ENCODE measurements at places on chromosomes 4 and X. TPM values are rescaled to one million over a fixed set of nuclear protein-coding genes. Genes with fewer than 3 reads are reported as not detected.

DNA sequence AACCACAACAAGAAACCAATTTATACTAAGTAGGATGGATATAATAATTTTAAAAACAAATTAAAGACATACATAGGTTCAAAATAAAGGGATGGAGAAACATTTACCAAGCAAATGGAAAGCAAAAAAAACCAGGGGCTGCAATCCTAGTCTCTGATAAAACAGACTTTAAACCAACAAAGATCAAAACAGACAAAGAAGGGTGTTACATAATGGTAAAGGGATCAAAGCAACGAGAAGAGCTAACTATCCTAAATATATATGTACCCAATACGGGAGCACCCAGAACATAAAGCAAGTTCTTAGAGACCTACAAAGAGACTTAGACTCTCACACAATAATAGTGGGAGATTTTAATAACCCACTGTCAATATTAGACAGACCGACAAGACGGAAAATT is 66.6 kb downstream of the ATRX start:
- H3K36me3 ChIP-seq, result peaks cover 32% of the 10 kb centered on the region
- DNase-seq, result no peak
- H3K27ac ChIP-seq, result no peak overlapping the region
- no peak overlapping the region for H3K4me3 ChIP-seq
- peaks cover 14% of the 10 kb centered on the region for H3K4me1 ChIP-seq
- H3K27me3 ChIP-seq, result no peaks in the 10 kb centered on the region

- H3K4me3 ChIP-seq, result no peak overlapping the region
- DNase-seq, result no peak
- H3K27ac ChIP-seq, result no peak overlapping the region
- H3K27me3 ChIP-seq, result no peaks in the 10 kb centered on the region
Observed at GRCh38 chrX:38968344-38969216, 167.3 kb downstream of the MID1IP1 start.

- no peaks in the 10 kb centered on the region for H3K36me3 ChIP-seq
- H3K4me1 ChIP-seq, result peaks cover 28% of the 10 kb centered on the region
- peak overlapping the region; percentile 15 for H3K4me3 ChIP-seq
- H3K27ac ChIP-seq, result peak overlapping the region; percentile 78
- peak; percentile 67 for DNase-seq
Observed at GRCh38 chr4:100106982-100107381, 83.3 kb downstream of the DDIT4L start.

GRCh38 chr4:77599378-77599777 is 6.2 kb upstream of the CXCL13 start:
- H3K27ac ChIP-seq, result no peak overlapping the region
- no peak for DNase-seq
- peaks cover 24% of the 10 kb centered on the region for H3K4me1 ChIP-seq
- H3K36me3 ChIP-seq, result no peaks in the 10 kb centered on the region

GRCh38 chr4:122479935-122480416 is 23.5 kb upstream of the IL2 start:
- DNase-seq, result no peak
- H3K27ac ChIP-seq, result no peak overlapping the region
- H3K4me3 ChIP-seq, result no peak overlapping the region
- no peaks in the 10 kb centered on the region for H3K36me3 ChIP-seq
- H3K27me3 ChIP-seq, result no peaks in the 10 kb centered on the region
- no peaks in the 10 kb centered on the region for H3K4me1 ChIP-seq

- no peaks in the 10 kb centered on the region for H3K27me3 ChIP-seq
- no peak overlapping the region for H3K27ac ChIP-seq
- no peaks in the 10 kb centered on the region for H3K4me1 ChIP-seq
- no peak for DNase-seq
- no peak overlapping the region for H3K4me3 ChIP-seq
Observed at GRCh38 chrX:105307762-105308161, 87.3 kb upstream of the TEX13A start.

GRCh38 chr4:112855058-112855457 is 194.4 kb upstream of the ANK2 start:
- H3K27ac ChIP-seq, result no peak overlapping the region
- H3K27me3 ChIP-seq, result peaks cover 6% of the 10 kb centered on the region
- no peak overlapping the region for H3K4me3 ChIP-seq
- H3K36me3 ChIP-seq, result no peaks in the 10 kb centered on the region
- no peaks in the 10 kb centered on the region for H3K4me1 ChIP-seq

GRCh38 chr4:140844061-140844460 is 87.9 kb upstream of the TBC1D9 start:
- H3K4me1 ChIP-seq, result no peaks in the 10 kb centered on the region
- H3K36me3 ChIP-seq, result no peaks in the 10 kb centered on the region
- peaks cover 35% of the 10 kb centered on the region for H3K27me3 ChIP-seq
- no peak for DNase-seq
- H3K4me3 ChIP-seq, result no peak overlapping the region

DNA sequence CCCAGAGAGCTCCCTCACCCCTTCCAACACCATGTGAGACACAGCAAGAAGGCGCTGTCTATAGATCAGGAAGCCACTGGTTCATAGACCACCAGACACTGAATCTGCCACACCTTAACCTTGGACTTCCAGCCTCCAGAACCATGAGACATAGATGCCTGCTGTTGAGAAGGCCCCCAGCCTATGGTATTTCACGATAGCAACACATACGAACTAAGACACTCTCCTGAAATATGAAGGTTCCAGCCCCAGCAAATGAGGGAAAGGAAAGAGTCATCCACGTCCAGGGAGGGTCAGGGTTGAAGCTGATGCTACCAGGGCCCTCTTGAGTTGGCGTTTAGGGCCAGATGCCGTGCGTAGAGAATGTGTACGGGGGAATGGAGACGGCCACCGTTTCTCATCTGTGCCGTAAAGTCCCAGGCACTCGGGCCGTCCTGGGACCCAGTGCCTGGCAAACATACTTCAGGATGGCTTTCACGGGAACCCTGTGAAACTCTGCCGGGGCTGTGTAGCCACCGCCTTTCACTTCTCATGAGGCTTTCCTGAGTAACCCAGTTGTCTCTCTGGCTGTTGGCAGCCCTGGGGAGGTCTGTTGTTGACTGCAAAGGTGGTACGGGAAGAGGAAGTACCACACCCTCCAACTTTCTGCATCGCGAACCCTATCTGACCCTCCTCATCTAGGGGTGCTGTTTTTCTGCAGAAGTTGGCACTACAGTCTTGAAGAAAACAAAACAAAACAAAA is 17.7 kb upstream of the P2RY8 start:
- peaks cover 31% of the 10 kb centered on the region for H3K36me3 ChIP-seq
- peak overlapping the region; percentile 94 for H3K27ac ChIP-seq
- DNase-seq, result peak; percentile 87

GRCh38 chr4:185357211-185357610 is 38.5 kb downstream of the LRP2BP start:
- H3K4me1 ChIP-seq, result no peaks in the 10 kb centered on the region
- H3K27me3 ChIP-seq, result no peaks in the 10 kb centered on the region
- no peak overlapping the region for H3K4me3 ChIP-seq
- no peak overlapping the region for H3K27ac ChIP-seq

GRCh38 chr4:164734484-164734883 is 19.4 kb upstream of the SMIM31 start:
- no peak for DNase-seq
- H3K27me3 ChIP-seq, result peaks cover 8% of the 10 kb centered on the region
- no peak overlapping the region for H3K4me3 ChIP-seq
- H3K4me1 ChIP-seq, result peaks cover 2% of the 10 kb centered on the region
- H3K27ac ChIP-seq, result no peak overlapping the region

DNA sequence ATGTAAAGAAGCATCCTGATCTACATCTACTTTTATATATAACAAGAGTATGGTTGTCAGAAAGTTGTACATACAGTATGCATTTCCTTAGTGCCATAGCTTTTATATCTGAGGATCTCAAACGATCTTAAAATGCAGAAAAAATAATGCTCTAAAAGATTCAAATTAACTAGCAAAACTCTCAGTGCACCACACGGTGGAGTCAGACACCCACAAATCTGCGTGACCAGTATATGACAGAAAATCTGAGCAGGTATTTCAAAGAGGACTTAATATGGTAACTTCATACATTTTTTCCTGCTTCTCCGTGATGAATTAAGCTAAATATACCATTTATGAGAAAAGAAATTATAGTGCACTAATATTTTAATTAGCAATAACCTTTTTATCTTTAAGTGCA is 803.0 kb downstream of the DMD start:
- no peak overlapping the region for H3K27ac ChIP-seq
- no peaks in the 10 kb centered on the region for H3K4me1 ChIP-seq
- peak; percentile 5 for DNase-seq
- H3K4me3 ChIP-seq, result no peak overlapping the region
- H3K36me3 ChIP-seq, result no peaks in the 10 kb centered on the region
- no peaks in the 10 kb centered on the region for H3K27me3 ChIP-seq

- H3K4me3 ChIP-seq, result no peak overlapping the region
- H3K36me3 ChIP-seq, result no peaks in the 10 kb centered on the region
- peaks cover 2% of the 10 kb centered on the region for H3K27me3 ChIP-seq
- no peak overlapping the region for H3K27ac ChIP-seq
- no peaks in the 10 kb centered on the region for H3K4me1 ChIP-seq
Observed at GRCh38 chr4:16969696-16970135, 71.3 kb upstream of the LDB2 start.

DNA sequence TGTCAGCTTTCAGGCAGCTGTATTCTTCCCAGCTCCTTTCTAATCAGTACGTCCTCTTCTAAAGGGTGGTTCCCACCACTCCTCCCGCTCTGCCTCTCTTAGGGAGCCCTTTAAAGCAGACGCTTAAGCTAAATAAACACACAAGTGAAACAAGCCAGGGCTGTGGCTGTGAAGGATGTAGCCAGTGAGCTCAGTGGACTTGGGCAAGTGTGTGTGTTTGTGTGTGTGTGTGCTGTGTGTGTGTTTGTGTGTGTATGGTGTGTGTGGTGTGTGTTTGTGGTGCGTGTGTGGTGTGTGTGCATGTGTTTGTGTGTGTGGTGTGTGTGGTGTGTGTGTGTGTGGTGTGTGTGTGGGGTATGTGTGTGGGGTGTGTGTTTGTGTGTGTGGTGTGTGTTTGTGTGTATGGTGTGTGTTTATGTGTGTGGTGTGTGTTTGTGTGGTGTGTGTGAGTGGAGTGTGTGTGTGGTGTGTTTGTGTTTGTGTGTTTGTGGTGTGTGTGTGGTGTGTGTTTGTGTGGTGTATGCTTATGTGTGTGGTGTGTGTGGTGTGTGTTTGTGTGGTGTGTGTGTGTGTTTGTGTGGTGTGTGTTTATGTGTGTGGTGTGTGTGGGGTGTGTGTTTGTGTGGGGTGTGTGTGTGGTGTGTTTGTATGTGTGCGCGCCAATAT is 283.3 kb downstream of the PTTG2 start:
- H3K4me3 ChIP-seq, result no peak overlapping the region
- H3K27ac ChIP-seq, result peak overlapping the region; percentile 85
- H3K4me1 ChIP-seq, result peaks cover 18% of the 10 kb centered on the region
- no peaks in the 10 kb centered on the region for H3K36me3 ChIP-seq

GRCh38 chr4:105594099-105595010 is 41.9 kb downstream of the ARHGEF38 start:
- DNase-seq, result no peak
- H3K36me3 ChIP-seq, result no peaks in the 10 kb centered on the region

- H3K4me1 ChIP-seq, result peaks cover 39% of the 10 kb centered on the region
- peak; percentile 69 for DNase-seq
- peak overlapping the region; percentile 25 for H3K4me3 ChIP-seq
- no peaks in the 10 kb centered on the region for H3K27me3 ChIP-seq
- peaks cover 42% of the 10 kb centered on the region for H3K36me3 ChIP-seq
Observed at GRCh38 chr4:98446499-98447375, 185.6 kb downstream of the RAP1GDS1 start.

DNA sequence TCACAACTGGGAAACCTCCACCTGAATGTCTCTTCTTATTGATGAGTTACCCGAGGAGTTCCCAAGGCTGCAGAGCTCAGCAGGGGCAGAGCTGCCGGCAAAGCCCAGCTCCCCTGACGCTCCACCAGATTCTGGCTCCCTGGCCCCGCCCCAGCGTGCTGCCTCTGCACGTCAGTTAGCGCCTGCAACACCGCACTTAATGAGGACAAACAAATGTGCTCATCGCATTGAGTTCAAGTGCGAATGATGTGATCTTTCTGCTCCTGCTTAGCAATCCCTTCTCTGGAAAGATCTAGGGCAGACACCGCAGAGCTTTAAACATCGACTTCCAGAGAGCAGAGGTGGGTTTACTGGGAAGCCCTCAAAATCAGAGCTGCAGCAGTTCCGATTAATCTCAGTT is 55.5 kb upstream of the FBXW7 start:
- H3K4me1 ChIP-seq, result peaks cover 10% of the 10 kb centered on the region
- H3K36me3 ChIP-seq, result no peaks in the 10 kb centered on the region
- DNase-seq, result peak; percentile 38
- peaks cover 7% of the 10 kb centered on the region for H3K27me3 ChIP-seq
- H3K27ac ChIP-seq, result peak overlapping the region; percentile 11

DNA sequence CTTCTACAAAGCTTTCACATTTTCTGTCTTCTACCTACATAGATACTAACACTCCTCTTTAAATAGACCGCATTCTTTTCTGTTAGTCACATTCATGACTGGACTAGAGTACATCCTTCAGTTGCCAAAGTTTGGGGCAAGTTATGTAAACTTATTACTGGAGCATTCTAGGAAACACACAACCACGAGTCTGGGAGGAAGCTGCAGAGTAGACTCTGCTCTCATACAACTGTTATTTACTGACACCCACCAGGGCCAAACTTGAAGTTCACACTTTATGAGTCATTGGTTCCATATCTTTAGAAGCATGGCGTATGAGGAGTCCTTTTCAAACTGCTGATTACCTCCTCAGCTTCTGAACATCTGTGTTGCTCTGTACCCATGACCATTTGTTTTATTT is 87.0 kb downstream of the RNF150 start:
- DNase-seq, result no peak
- H3K36me3 ChIP-seq, result no peaks in the 10 kb centered on the region
- H3K27ac ChIP-seq, result no peak overlapping the region

GRCh38 chr4:153243468-153243867 is 39.2 kb downstream of the TRIM2 start:
- peaks cover 5% of the 10 kb centered on the region for H3K4me1 ChIP-seq
- no peak for DNase-seq
- H3K4me3 ChIP-seq, result no peak overlapping the region
- H3K27ac ChIP-seq, result no peak overlapping the region
- peaks cover 4% of the 10 kb centered on the region for H3K27me3 ChIP-seq

Gene LDB2
- not detected for total RNA-seq

Gene SLC2A9
- 1.5 TPM for total RNA-seq

Gene FBXW7
- 52.2 TPM for total RNA-seq

Gene CT55
- not detected for total RNA-seq

Gene SHOX
- total RNA-seq, result not detected

Gene XAGE1B
- not detected for total RNA-seq
